ELF-1 (cell line): ENCODE measurements at places on chromosomes 11 and 22.

DNA sequence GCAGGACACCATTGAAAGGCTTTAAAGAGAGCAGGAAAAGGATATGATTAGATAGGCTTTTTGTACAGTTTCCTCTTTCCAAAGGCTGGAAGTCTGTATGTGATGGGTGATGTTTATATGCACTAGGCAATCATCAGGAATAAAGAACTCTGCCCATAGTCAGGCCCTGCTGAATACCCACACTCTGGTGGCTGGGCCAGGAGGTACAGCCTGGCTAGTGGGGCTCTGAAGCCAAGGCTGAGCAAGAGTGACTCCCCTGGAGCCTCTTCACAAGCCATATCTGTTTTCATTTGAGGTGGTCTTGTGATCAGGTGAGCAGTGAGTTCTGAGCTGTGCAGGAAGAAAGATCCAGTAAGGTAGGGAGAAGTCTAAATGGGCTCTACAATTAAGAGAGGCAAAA, 539.9 kb upstream of the CCDC90B start:
- DNase-seq, result no peak

DNA sequence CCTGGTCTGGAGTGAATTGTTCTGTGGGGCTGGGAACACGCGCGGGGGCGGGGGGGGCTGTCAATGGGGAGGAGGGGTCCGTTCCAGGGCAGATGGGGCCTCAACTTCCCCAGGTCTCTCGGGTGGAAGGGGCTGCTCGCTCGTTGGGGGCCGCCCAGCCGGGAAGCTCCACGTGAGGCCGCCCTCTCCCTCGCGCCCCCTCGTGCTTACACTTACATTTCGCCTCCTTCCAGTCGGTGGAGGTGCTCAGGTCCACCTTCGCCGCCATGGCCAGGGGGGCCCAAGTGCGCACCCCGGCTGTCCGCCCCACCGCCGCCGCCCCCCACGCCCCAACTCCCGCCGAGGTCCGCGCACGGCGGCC, 452 bp downstream of the MACROD1 start:
- no peak for DNase-seq

DNA sequence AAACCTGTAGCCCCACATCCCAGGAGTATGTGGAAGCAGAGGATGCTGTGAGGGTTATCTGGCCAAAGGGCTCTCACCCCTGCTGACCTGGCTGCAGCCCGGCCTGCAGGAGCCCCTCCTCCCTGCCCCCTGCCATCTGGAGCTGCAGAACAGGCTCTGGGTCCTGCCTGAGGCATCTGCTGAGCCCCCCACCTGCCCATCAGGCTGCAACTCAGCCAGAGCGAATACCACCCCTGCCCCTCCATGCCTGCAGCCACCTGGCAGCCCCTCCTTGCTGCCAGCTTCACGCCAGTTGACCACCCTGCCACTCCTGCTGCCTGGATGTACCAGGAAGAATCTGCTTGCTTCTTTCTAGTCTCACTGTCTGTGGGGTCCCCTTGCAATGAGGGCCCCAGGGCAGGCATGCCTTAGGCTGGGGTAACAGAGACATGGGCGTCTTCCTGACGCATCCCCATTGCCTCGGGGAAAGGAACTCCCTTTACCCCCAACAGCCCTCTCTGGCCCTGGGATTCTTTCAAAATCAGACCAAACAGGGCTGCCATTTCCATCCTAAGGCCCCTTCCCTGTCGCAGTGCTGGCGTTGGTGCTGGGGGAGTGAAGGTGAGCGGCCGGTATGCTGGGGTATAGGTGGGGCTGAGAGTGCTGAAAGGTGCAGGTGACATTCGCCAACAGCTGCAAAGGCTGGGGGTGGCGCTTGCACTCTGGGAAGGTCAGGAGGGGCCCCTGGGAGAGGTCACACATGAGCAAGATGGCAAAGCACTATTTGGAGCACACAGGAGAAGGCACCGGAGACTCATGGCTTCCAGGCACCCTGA, 1334.6 kb downstream of the TBC1D22A start:
- DNase-seq, result peak; percentile 63

DNA sequence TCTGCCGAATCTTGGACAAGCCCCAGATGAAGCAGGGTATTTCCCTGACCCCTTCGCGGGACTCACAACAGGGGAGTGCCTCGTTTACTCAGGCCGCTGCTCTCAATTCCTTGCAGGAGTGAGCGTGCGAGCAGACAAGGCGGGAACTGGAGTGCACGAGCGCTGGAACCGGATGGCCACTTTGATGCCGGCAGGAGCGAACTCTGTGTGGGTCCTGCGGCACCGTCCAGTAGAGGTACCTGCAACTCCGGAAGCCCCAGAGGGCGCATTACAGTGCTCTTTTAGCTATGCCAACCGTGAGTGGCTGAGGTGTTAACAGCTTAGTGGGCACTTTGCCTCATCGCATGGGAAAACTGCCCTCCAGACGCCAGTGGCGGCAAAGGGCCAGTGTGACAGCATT, 182.3 kb upstream of the ANO3 start:
- DNase-seq, result no peak

GRCh38 chr11:116778556-116778955, 5.8 kb upstream of the BUD13 start:
- no peak for DNase-seq

DNA sequence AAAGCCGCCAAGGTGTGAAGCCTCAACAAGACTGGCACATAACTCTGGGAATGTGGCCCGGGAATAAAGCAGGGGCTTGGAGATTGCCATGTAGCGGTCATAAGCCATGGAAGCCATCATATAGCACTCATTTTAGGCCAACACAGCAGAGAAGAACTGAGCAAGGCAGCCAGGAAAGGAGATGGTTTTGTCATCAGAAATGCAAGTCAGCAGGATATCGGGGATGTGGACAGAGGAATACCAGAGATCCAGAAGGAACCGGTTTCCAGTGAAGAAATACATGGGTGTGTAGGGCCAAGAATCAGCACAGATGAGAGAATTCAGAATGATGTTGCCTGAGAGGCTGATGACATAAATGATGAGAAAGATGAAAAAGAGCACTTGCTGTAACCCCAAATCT, 3.0 kb upstream of the OR9G4 start:
- no peak for DNase-seq

DNA sequence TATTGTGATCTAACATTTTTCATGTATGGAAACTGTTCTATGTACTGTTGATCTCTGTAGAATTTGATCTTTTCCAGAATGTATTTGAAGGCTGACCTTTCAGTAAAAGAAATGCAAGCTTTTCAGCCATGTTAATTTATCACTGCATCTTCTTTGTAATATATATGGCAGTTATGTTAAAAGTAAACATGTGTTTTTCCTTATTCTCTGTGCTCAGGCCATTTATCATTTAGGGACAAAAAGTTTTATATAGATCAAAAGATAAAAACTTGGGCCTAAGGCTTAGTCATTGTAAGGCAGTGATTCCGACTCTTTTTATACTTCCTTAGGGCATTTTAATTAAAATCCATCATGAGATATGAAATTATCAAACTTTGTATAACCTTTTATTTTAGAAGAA, 48.7 kb downstream of the KDM2A start:
- no peak for DNase-seq

DNA sequence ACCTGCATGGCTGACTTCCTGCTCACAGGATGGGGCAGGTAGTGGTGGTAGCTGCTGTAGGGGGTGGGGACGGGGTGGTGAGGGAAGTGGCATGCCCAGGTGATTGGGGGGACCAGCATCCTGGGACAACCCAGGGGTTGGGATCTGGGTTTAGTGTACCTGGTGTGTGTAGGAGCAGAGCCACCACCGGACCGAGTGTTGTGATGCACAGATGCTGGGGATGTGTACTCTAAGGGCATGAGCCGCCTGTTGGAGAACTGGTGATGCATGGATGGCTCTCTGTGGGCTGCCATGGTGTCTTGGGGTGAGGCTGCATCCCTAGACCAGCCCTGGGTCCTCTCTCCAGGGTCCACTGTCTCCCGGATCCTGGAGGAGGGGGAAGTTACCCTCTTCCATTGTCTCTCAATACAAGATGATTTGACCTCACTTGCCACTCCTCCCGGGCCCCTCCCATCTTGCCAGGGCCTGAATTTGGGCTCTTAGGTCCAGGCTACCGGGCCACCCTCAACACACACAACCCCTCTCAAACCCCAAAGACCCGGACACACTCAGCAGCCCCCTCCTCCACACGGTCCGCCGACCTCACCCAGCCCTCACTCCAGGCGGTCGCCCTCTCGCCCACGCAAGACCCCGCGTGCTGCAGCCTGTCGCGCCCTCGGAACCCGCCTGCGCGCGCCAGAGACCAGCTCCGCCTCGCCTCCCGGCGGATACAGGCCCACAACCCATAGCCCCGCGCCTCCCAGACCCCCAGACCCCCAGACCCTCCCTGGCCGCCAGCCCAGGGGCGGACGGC, 619 bp downstream of the LRRC75B start:
- peak; percentile 39 for DNase-seq

GRCh38 chr11:102268083-102268984, 49.0 kb upstream of the BIRC3 start:
- DNase-seq, result peak; percentile 92

DNA sequence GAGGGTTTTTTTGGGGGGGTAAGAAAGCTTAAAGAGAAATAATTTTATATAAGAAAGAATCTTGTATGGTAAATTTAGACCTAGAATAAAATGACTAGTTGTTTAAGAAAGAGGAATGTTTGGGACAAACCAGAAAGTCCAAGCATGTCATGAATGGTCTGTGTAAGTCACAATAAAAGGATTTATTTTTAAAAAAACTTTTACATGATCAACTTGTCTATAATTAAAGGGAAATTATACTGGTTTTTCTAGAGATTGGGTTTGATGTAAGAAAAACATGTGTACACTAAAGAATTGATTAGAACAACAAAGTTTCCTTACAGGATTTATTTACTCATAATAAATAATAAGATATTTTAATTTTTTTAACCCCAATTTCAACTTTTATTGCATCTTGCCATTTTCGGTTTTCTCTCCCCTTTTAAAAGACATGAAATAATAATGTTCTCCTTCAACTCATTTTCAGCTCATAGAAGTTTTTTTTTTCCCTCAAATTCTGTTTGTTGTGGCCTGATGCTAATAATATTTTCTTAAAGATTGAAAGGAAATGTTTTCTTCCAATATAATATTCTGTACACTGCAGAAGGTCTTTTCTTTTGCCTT, 35.4 kb upstream of the INCENP start:
- DNase-seq, result no peak

GRCh38 chr11:11290354-11290753, 62.7 kb downstream of the CSNK2A3 start:
- DNase-seq, result peak; percentile 41

- DNase-seq, result no peak
Measured at GRCh38 chr11:66559142-66559865, 9.1 kb downstream of the CTSF start.

GRCh38 chr22:40462195-40462984, 92.0 kb downstream of the SGSM3 start:
- no peak for DNase-seq

DNA sequence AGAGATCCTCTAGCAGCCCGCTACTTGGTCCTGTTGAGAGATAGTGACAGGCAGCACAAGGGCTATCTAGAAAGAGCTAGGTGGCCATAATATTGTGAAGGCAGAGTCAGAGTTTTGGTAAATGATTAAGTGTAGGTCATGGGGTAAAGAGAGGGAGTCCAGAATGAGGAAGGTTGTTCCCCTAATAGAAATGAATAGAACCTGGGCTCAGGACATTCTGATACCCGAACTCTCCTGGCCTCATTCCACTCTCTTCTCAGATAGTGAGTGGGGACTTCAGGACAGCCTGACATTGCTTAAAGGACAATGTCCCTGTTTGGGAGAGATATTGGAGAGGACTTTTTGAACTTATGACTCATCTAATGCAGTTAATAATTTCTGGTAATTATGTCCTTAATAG, 20.6 kb downstream of the SLC5A1 start:
- no peak for DNase-seq

GRCh38 chr22:50521710-50522109, 3.7 kb downstream of the SCO2 start:
- DNase-seq, result no peak

DNA sequence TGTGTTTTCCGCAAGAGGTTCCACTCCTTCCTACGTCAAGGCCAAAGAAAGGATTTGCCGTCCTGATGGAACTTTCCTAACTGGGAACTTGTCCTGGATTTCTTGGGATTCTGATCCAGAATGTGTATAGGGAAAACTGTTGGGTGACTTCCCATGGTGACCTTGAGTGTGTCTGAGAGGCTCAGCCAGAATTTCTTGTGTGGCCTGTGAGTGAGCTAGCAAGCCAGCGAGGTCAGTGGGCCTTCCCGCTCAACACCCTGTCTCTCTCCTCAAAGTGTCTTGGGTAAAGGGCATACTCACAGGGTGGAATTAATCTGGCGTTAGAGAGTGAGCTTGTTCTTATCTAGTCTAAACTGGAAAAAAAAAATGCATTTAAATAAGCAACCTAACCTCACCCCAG, 20.4 kb downstream of the ZNRF3 start:
- no peak for DNase-seq

DNA sequence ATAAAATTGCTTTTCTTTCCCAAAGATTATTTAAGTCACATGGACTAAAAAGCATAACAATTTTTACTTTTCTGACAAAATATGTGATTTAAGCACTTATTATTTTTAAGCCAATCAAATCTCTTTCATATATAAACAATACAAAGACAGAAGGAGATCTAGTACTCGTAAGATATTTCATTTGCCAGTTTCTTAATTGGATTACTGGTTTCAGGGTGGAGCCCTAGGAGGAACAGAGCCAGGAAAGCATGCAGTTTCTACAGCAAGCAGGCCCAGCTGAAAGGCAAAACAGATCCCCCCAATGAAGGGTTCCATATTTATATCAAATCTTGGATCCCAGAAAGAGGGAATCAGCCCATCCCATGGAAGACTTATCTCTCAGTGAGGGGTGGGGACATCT, 177.0 kb downstream of the KIF18A start:
- no peak for DNase-seq

- no peak for DNase-seq
Measured at GRCh38 chr11:92500453-92500852, 275.8 kb downstream of the FAT3 start.

DNA sequence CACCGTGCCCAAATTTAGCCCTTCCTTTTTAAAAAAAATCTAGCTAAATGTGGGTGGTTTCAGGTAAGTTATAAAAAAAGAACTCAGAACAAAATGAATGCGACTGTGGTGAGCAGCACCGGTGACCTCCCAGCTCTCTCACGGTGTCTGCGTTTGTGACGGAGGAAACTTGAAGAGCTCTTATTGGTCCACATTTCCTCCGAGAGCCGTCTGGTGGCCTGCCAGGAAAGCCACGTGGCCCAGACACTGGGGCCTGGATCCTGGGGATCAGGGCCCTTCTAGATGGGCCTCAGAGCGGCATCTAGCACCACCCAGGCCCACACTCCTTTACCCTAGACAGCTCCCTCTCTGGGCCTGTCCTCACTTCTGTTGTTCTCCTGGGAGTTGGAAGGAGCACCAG, 39.5 kb downstream of the B3GAT1 start:
- no peak for DNase-seq

DNA sequence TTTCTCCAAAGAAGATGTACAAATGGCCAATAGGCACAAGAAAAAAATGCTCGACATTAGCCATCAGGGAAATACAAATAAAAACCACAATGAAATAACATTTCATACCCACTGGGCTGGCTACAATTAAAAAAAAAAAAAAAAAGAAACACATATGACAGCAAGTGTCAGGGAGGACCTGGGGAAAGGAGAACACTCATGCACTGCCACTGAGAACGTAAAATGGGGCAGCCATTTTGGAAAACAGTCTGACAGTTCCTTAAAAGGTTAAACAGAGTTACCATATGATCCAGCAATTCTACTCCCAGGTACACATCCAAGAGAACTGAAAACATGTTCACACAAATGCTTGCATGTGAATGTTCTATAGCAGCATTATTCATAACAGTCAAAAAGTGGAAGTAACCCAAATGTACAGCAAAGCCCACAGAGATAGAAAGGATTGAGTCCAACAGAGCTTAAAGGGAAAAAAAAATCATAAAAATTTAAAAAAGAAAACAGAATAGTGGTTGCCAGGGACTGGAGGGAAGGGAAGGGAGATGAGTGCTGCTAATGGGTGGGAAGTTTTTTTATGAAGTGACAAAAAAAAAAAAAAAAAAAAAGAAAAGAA, 48.4 kb upstream of the CYP2D6 start:
- DNase-seq, result no peak
